ENCODE measurements at places on chromosomes 6 and 20.

GRCh38 chr6:11407414-11407813 lies 130.1 kb upstream of the TMEM170B start:
- DNase-seq: no peak

DNA sequence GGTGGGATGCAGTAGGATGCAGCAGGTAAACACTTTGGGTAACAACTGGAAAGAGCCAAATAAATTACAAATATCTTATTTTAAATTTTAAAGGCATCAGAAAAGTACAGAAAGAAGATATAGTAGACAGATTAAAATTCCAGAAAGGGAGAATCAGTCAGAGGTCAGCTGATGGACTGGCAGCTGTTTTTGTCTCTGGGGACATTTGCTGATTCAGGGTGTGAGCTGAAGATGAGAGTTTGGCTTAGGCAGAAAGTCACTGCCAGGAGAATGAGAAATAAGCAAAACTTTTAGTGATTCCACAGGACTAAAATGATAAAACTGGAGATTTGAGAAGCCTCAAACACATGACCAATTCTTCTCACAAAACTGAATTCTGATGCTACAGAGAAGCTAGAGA lies 39.5 kb downstream of the AHI1 start:
- DNase-seq: no peak

DNA sequence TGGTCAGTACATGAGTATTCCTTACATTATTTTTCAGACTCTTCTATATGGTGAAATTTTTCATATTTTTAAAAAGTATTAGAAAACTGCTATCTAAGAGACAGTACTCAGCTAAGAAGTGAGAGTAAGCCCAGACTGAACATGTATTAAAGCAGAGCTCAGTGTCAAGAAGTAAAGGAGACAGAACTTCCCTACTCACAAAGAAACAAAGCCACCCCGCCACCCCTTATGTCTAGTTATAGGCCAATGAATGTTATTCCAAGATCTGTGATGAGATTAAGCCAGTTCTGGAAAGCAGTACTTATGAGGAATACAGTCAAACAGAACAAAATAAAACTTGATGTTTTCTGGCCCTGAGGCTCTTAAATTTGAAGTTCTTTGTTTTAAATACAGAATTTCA lies 114.5 kb downstream of the RNGTT start:
- DNase-seq: no peak

- no peak for DNase-seq
These were observed 12.4 kb downstream of the FRS3 start for GRCh38 chr6:41767112-41767833.

DNA sequence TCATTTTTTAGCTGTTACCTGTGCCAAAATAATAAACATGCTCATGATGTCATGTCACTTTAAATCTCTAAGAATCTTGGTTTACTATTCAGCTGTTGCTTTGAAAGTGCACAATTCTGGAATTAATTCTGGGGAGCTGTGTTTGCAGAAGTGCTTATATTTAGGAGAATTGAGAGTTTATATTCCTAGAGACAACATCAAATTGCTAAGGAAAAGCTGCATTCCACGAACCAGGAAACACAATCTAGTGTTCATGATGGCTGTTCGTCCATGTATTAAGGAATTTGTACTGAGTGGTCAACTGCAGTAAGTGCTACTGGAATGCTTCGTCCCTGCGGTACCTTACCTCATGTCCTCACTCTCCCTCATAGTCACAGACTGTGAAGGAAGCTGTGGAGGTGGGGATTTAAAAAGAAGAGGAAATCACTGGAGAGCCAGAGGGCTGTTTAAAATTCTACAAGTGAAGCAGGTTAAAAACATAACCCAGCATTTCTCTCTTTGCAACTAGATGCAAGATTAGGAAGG lies 161.0 kb downstream of the TRMT11 start:
- DNase-seq: no peak

DNA sequence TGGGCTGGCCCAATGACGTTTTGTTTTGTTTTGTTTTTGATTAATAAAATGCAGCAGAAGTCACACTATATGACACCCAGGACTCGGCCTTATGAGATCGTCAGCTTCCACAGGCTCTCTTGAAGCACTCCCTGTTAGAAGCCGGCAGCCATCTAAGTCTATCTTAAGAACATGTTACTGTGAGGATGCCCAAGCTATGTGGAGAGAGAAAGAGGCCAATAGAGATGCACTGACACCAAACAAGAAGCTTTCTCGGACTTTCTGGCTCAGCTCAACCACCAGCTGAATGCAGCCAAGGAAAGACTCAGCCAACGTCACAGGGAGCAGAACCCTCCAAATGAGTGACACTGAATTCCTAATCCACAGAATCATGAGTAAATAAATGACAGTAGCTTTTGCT lies 14.0 kb downstream of the SGK1 start:
- DNase-seq: no peak

GRCh38 chr20:22489626-22490286 lies 94.6 kb downstream of the FOXA2 start:
- DNase-seq: no peak

DNA sequence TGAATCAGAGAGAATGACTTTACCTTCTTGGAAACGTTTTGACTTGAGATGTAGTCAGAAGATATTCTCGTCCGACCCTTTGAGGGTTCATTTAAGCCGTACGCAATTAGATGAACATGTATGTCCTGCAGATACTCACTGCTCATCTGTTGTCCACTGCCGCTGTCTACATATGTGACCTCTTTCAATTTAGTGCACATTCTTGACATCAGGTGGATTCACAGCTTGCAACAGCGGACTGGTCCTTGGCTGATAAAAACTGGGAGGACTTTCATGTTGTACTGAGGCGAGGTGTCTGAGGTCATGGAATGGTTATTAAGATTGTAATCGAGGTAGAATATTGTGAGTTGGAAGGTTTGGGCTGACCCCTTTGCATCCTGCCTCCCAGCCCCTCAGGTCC lies 194.2 kb downstream of the JARID2 start:
- no peak for DNase-seq

Data from T-helper 1 cell (primary cell).